Renal cortex interstitium (tissue), 15 donors: ENCODE measurements at places on chromosomes 3 and 15.

- peak; percentile 19 for DNase-seq
Measured at GRCh38 chr15:101528108-101528916, 38.8 kb upstream of the PCSK6 start.

- DNase-seq: no peak
Measured at GRCh38 chr3:129687586-129688125, 81.2 kb upstream of the PLXND1 start.

- peak; percentile 15 for DNase-seq
Measured at GRCh38 chr3:124032311-124032880, 40.5 kb upstream of the ROPN1 start.

GRCh38 chr3:27426926-27427325 is 57.3 kb downstream of the SLC4A7 start:
- no peak for DNase-seq

DNA sequence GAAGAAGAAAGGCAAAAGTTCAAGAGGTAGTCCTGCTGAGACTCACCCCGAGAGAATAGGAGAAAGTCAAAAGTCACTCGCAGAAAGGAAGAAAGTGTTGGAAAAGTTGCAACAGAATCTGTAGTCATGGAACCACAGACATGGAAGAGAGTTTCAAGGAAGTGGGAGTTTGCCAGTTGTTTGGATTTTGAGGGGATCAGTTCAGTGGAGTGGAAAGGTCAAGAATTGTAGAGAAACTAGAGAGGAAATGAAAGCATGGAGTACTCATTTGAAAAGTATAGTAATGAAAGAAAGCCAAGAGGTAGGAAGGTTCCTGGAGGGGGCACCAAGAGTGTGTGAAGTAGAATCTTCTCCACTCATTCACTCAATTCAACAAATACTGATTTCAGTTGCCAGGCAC is 34.7 kb downstream of the SPTSSB start:
- no peak for DNase-seq

GRCh38 chr3:95923496-95924210 is 890.7 kb upstream of the EPHA6 start:
- DNase-seq: no peak

GRCh38 chr3:31106204-31106603 is 211.7 kb upstream of the GADL1 start:
- DNase-seq: no peak
